Calu3 (cell line): ENCODE measurements at places on chromosomes 1 and 21.

GRCh38 chr1:193113992-193114332, 7.9 kb upstream of the CDC73 start:
- DNase-seq: no peak

DNA sequence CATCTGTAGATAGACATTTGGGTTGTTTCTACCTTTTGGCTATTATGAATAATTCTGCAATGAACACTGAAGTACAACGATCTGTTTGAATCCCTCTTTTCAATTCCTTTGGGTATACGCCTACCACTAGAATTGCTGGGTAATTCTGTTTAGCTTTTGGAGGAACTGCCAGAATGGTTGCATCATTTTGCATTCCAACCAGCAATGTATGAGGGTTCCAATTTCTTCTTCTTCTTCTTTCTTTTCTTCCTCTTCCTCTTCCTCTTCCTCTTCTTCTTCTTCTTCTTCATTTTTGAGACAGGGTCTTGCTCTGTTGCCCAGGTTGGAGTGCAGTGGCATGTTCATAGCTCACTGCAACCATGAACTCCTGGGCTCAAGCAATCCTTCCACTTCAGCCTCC, 13.8 kb upstream of the THEM5 start:
- DNase-seq: no peak

DNA sequence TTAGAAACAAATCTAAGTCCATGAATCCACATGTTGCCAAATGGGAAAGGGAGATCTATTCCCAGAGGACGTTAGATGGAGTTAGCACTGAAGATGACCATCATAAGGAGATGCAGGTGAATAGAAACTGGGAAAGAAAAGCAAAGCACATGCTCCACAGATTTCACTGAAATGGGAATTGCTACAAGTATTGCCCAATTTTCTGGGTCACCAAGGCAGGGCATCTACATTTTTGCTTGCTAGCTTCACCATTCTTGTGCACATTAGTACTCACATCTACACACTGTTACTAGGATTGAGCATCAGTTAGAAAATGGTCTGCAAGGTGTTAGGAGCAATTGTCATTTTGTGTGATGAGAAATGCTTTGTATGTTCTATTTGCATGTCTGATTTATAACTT, 99.1 kb downstream of the JAK1 start:
- DNase-seq: no peak

GRCh38 chr1:55868026-55868425, 652.9 kb upstream of the USP24 start:
- no peak for DNase-seq
